ENCODE measurements at places on chromosomes 5 and 9. TPM values are rescaled to one million over a fixed set of nuclear protein-coding genes. Genes with fewer than 3 reads are reported as not detected.

EGFL7 gene
- 120 TPM for total RNA-seq

DNA sequence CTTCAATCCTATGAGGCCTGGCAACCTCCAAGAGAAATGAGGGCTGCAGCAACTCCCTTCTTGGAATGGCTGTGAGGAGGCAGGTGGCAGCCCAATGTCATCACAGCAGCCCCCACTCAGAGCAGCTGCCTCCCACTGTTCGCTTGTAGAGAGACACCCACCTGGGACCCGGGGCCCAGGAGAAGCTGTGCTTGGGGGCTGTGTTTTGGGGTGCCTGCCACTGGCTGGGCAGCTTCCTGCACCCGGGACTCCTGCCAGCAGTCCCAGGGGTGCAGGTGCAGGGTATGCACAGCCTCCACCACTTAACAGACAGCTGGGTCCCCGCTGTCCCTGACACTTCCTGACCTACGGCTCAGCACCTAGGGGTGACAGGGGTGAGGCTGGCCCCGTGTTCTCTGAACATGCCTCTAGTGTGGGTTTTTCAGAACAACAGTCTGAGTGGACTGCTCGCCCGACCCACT is 26.2 kb downstream of the NIPAL4 start:
- no peak for DNase-seq

DNA sequence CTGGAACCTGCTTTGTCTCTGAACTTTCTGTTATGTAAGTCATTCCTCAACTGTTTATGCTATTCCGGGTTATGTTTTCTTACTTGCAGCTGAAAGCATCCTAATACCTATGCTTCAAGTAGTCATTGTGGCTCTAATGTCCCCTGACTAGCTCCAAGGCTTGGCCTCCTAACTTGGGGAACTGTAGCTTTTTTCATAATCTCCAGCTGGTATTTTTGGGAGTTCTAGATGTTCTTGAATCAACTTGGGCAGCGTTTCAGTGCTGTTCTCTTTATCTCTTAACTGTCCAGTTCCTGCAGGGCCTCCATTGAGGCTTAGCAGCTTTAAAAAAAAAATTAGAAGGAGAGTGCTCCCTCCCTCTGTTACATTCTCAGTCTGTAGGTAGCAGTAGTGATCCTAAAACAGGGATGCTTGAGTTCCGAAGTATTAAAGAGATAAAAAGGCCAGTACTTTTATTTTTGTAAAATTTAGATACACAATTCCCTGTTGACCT is 100.0 kb upstream of the ACTBL2 start:
- no peak for DNase-seq

DNA sequence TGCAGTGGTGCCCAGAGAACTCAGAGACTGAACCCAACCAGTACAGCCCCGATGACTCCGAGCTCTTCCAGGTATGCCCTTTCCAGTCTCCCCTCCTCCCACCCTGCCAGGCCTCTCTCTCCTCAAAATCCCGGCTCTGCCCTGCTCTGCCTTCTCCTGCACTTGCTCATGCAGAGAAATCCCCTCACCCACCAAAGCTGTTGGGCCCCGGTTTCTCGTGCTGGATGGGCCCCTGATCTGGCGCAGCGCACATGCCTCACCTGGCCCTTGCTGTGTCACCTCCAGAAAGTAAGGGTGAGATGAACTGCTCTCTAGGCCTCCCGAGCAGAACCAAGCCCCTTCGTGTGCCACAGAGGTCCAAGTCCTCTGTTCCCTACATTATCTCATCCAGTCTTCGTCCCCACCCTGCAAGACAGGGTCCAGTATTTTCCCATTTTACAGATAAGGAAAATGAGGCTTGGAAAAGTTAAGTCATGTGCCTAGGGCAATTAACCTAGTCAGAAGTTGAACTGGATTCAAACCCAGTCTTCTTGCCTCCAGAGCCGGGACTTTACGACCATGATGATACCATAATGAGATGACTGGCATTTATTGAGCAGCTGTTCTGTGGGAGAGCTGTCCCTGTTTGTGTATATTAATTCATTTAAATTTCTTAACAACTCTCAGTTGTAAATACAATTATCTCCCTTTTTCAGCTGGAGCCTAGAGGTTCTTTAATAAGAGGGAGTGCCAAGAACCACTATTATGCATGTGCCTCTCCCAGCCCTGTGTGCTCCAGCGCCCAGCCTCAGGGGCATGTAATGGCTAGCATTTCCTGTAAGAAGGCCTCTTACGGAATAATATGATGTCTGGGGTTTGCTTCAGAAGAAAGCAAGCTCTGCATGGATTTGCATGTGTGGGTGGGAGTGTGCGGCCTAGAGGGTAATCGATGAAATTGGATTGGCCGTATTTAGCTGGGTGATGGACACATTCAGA is 90.7 kb downstream of the PPARGC1B start:
- DNase-seq, result no peak

COMMD10 gene
- total RNA-seq, result 43.6 TPM

- DNase-seq, result no peak
Observed at GRCh38 chr9:6590772-6591384, 54.7 kb downstream of the GLDC start.

DNA sequence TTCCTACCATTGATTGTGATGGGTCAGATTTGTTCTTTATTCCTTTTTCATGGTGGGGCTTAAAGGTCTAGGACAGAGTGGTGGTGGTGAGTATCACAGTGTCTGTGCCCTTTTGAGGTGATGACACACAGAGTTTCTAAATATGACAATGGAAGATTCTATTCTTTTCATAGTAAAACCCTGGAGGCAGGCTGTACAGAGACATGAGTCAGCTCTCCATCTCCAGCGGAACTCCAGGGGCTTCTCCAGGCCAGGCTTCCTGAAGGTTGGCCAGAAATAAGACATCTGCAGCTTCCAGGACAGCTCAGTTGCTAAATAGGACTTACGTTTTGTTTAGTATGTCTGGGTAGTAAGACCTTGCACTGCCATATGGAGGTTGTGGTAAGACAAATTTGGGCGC is 229.5 kb downstream of the CD180 start:
- DNase-seq, result no peak

PKD2L2 gene
- not detected for total RNA-seq

LCN15 gene
- total RNA-seq, result 1.4 TPM

DNA sequence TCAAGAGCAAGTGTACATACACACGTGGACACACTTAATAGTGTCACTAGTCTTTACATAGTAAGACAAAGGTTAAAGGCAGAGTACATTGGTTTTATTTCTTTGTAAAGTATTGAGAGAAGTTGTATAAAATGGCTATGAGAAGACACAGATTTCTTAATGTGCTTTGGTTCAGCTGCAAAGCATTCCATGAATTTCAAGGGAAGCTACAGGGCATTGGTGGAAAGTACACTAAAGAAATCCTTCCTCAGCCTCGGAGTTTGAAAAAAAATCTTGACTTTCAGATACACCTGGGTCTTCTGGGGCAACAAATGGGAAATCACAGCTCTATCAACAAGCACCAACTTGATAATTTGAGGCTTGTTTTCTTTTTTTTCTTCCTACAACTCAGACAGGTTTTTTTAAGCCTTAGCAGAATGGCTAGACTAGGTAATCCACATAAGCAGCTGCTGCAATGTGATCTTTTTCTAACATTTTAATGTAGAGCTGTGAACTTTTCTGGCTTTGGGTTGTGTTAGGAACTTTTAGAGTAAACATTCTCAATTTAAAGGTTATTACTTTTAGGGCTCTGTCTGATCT is 140.4 kb upstream of the FST start:
- no peak for DNase-seq
